NCI-H510A treated with DMSO at 0.1 percent for 48 hours (cell line): ENCODE measurements at places on chromosomes 5 and 9.

DNA sequence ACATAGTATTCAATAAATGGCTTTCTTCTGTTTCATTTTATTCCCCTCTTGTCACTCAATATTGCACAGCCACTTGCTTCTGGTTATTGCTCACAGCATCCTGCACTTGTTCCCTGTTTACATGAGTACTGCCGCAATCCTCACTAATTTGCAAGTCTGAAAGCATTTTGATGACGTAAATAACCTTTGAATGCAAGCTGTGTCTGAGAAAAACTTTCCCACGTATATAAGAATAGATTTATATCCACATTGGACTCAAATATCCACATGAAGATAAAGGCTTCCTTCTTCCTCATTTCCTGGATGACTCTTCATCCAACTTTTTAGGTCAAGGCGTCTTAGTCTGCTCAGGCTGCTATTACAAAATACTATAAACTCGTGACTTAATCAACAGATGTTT, 88.2 kb upstream of the DAP start:
- no peak for DNase-seq

DNA sequence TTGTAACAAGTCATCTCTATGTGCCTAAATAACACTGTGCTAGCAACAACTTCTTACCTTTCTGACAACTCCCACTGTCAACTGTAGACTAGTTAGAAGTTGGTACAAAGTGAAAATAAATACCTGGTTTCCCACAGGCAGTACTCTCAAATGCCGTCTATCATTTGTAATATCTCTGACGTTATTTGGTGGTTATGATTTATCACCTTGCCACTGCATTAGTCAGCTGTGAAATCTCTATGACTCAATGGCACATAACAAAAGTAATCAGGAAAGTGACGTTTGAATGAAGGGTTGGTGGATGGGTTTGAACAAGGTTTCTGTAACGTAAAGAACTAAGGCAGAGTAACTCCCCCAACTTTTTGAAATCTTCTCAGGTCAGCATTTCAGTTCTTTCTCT, 592.3 kb downstream of the MAT2B start:
- DNase-seq: no peak

- no peak for DNase-seq
Observed at GRCh38 chr9:92384375-92384774, 20.0 kb downstream of the OGN start.

DNA sequence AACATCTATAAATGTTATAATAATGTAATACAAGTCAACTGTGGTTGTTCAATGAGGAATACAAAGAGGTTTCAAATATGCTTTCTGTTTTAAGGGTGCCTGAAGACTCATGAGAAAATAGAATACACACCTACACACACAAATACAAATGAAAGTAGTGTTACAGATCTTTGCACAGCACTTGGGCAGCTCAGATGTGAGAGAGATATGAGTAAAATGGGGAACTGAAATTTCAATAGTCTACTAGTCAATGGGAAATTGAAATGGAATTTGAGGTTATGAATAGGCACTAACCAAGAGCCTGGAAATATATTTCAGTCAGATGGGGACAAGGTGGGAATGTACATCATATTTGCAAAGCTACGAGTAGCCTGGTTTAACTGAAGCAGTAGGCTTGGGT, 96.6 kb downstream of the ISL1 start:
- no peak for DNase-seq

- DNase-seq: peak; percentile 6
Observed at GRCh38 chr9:117555964-117556629, 141.2 kb upstream of the ASTN2 start.

DNA sequence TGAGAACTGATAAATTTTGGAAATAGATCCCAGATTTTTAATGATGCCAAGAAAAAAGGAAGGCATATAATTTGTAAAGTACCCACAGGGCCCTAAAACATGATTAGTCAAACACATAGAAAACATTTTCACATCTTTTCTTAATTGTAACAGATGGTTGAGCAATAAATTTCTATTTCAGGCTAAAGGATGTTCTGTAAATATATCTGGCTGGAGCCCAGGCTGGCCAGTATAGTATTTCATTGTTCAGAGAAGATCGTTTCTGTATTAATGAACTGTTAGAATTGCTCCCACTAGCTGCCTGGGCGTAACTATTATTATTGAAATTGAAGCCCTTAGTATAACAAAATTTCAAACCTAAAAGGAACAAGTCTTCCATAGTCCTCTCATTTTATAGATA, 105.3 kb upstream of the SMC2 start:
- no peak for DNase-seq
